Activated CD4-positive, alpha-beta T cell treated with anti-CD3 and anti-CD28 coated beads, Interleukin-2, amount 10 ng/mL, durations not matched to agents 24 days and 14 days (primary cell): ENCODE measurements at places on chromosomes 4 and X.

GRCh38 chr4:40311811-40312346, 23.3 kb upstream of the CHRNA9 start:
- DNase-seq: peak; percentile 82

DNA sequence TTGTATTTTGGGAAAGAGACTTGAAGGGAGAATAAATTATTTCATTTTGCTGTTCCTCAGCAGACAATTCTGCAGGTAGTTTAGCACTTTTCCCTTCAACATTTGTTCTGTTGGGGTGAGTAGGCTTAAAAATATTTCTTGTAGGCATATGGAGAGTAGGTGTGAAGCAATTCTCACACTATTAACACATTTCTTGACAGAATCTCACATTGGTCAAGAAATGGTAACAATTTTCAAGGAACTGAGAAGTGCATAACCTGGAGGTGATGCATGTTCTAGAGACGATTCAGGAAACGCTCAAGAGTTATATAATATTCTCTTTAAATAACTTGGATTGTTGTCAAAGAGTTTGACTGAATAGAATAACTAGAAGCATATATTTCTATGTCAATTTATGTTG, 658.2 kb downstream of the STIM2 start:
- no peak for DNase-seq

GRCh38 chr4:59966758-59967157, 1233.4 kb upstream of the ADGRL3 start:
- no peak for DNase-seq

- DNase-seq: no peak
Observed at GRCh38 chrX:37796310-37796709, 16.5 kb downstream of the CYBB start.

GRCh38 chrX:103831342-103831802, 685 bp downstream of the RAB9B start:
- DNase-seq: no peak

DNA sequence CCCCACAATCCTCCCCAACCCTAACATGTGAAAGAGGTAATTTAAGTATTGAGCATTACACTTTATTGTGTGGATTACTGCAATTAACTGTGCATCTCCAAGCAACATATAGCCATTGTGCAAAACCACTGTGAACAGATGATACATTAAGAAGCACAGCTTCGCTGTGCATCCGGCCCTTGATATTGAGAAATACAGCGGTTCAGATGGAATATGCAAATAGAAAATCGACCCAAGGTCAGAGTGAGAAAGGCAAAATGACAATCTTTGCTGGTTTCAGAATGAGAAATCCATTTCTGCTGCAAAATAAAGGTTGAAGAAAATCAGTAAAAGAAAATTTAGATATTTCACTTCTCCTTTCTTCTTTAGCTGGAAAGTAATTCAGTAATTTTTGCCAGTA, 805.9 kb upstream of the GRID2 start:
- DNase-seq: no peak

GRCh38 chrX:9940421-9940820, 26.7 kb upstream of the CLDN34 start:
- DNase-seq: no peak

GRCh38 chr4:137531168-137531985, 917 bp downstream of the PCDH18 start:
- no peak for DNase-seq

GRCh38 chrX:134075894-134076718, 90.7 kb upstream of the GPC3 start:
- DNase-seq: no peak

GRCh38 chrX:139762400-139763183, 54.6 kb upstream of the MCF2 start:
- no peak for DNase-seq

DNA sequence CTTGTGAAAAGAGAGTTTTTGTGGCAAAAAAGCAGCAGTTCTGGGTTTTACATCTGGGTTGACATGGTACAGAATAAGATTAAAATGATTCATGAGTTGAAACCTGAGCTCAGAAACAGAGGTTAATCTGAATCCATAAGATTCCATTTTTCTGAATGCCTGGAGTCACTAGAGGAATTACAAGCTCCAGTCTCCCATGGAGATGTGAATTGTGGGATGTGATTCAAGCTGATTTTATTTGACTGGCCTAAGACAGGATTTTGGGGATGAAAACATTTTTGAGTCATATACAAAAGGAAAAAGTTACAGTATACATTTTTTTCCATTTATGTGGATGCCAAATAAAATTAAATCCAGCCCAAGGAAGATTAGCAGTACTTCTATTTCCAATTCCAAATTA, 161.1 kb downstream of the RBM46 start:
- no peak for DNase-seq

DNA sequence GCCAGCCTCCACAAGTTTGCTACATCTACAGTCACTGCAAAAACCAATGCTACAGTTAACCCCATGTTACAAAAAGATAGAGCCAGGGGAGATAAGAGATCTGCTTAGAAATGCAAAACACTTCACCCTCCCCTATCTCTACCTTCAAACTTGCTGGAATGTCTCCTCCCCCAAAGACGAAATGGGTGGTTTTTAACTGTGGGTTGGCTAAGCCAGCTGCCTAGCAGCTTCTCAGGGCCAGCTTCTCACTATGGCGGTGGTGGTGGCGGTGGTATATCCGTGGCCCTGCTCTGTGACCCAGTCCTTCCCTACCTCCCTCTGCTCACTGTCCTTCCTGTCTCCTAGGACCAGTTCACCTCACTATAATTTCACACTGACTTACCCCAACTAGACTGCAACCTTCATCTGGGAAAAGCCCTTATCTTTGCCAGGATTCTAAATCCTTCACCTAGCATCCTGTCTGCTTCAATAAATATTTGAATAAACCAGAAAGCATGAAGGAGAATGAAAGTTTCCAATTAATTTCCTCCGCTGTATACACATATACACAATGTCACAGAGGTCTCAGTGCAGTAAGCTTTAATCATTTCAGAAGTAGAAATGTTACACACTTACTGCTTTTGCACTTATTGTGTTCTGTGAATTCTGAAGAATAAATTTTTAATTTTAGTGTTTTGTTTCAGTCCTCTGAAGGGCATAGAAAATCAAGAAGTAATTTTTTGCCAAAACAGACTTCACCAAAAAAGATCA, 46.3 kb downstream of the SH3KBP1 start:
- peak; percentile 85 for DNase-seq

DNA sequence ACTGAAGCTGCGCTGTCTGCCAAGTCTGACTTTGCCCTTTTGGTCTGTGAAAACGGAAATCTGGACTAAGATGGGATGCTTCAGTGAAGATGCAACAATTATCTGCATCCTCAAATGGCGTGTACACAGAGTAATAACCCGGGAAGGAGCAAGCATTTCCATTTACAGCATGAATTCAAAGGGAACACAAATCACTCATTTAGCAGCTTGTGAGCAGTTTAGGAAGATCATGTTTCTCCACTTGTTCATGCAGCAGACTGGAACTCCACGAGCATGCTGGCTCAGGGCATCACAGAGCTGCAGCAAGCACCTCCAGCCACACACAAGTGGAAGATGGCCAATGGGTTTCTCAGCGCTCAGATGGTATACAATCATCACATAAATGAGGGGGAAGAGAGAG, 175.5 kb downstream of the NLGN4X start:
- DNase-seq: no peak

DNA sequence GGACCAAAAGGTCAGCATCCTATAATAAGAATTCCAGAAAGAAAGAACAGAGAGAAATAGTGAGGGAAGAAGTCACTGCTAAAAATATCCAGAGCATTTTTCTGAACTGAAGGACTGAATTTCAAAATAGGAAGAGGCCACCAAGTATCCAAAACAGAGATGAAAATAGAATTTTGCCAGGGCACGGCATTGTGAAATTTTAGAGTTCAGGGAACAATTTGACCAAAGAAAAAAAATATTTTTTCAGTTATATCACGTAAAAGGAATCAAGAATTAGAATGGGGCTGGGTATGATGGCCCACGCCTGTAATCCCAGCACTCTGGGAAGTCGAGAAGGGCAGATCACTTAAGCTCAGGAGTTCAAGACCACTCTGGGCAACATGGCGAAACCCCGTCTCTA, 65.4 kb downstream of the FGFBP1 start:
- no peak for DNase-seq

GRCh38 chr4:131426023-131426758, 1722.9 kb upstream of the PCDH10 start:
- DNase-seq: no peak

DNA sequence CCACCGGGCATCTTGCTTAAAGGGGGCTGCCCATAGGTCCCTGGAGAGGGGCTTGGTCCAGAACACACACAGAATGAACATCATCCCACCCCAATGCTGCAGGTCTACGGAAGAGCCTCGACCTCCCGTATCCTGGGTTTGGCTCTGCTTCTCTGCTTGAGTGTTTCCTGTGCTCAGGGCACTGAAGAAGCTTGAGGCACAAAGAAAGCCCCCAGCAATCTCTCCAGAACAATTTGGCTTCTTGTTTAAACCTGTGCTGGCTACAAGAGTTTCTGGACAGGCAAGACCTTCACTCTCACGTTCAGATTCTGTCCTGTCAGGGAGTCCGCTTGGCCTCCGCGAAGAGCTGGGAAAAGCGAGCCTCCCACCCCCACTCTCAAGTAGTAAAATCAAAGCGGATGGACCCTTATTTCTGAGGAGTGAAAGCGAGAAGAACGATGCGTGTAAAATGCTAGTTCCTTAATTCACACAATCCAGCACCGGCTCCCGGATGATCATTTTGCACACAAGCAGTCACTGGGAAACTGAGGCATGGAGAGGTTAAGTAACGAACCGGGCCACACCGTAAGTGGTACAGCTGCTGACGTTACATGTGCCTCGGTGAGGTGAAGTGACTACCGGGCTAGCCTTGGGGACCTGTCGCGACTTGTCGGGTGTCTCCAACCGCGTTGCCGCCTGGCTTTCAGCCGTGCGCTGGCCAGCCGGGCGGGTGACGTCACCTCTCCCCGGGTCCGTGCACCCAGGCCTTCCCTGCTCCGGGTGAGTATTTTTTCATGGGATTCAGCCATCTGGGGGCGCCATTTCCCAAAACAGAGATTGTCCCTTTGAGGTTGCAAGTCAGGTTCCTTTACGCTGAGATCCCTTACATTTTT, 3.1 kb upstream of the SFRP2 start:
- peak; percentile 58 for DNase-seq

DNA sequence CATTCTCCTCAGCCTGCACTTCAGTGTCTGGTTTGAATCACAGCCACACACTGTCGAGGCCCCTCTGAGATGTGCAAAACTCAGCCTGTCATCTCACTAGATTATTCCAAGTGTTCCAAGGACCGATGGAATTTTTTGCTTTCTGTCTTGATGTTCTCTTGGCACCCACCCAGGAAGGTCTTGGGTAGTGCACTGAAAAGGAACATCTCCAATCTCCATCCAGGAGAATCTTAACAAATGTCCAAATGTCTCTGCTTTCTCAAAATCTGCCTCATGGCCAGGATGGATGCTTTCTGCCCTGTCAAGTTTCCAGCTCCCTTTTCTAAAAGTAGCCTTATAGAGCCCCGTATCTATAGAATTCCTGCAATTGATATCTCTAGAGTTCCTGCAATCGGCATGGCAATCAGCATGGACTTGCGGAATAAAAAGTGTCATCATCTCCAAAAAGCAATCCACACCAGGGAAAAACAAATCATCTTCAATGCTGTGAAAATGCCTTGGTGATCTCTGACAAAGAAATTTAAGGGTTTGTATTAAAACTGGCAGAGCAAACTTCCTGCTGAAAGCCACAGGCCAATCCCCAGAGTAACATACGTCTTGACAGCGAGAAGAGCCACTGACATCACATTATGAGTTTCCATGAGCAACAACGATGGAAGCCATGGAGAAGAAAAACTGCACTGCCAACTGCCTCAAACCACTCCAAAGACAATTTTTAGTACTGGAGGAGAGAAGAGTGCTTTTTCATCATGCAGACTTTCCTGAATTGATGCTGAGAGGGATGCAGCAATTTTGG, 215.3 kb upstream of the FAM9B start:
- DNase-seq: no peak

GRCh38 chrX:102975016-102975415, 37.9 kb downstream of the RAB40AL start:
- no peak for DNase-seq
